Renal pelvis (tissue), 12 donors: ENCODE measurements at places on chromosomes 6 and 20. TPM values are rescaled to one million over a fixed set of nuclear protein-coding genes. Genes with fewer than 3 reads are reported as not detected.

CFAP206 gene
- polyA plus RNA-seq, result 2.9 TPM

HLA-DRA gene
- polyA plus RNA-seq, result 74.9 TPM

HUS1B gene
- 0.22 TPM for polyA plus RNA-seq

BMP2 gene
- polyA plus RNA-seq, result 16.2 TPM

RIPPLY2 gene
- polyA plus RNA-seq, result not detected

SYCP2L gene
- polyA plus RNA-seq, result 7.9 TPM

PTPRT gene
- 0.62 TPM for polyA plus RNA-seq
